IPS-NIHi11 (cell line): ENCODE measurements at places on chromosomes 6 and 20.

DNA sequence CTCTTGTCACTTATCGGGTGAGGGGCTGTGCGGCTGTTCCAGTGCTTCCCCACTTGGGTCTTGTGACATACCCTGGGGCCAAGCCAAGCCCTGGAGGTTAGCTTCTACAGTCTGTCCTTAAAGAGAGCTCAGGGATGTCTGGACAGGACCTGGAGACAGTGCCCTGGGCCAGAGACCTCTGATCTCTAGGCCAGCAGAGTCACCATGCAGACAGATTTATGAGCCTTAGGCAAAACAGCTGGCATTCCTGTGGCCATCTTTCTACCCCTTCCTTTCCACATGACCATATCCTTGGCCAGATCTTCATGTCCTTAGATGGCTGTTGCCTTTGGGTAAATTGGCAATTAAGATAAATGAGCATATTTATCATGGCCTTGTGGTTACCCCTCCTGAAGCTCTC, 678.6 kb downstream of the MAFB start:
- DNase-seq, result no peak

DNA sequence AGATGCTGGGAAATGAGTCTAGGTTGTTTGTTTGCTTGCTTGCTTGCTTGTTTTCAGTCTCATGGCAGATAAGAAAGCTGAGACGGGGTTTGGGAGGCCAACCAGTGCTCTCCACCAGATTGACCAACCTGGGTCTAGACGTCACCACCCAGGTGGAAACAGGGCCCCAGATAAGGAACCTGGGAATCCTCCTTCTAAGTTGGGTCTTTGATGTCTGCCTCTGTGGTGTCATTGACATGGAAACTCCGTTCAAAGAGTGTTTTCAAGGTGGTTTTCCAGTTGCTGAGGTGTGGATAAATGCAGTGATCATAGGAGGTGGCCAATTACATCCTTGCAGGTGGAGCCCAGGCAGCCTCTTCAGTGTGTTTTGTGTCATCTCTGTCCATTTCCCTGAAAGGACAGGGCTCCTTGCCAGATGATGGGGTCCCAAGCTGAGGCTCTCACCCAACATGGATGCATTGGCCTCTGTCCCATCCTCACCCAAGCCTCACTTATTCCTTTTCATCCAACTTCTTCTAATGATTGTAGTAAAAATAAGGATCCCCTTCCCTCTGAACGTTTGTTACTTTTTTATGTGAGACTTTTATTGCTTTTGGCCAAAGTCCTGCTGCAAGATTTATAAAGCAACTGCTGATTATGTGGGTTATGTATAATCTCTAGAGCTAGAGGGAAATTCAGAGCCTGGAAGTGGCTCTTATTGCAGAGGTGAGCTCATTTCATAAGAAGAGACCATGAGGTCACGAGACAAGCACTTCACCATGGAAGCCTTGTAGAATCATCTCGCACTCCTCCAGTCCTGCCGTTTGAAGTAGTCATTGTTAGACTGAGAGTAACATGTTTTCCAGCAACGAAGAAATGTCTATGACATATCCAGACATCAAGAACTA, 32.0 kb upstream of the SYNDIG1 start:
- no peak for DNase-seq

DNA sequence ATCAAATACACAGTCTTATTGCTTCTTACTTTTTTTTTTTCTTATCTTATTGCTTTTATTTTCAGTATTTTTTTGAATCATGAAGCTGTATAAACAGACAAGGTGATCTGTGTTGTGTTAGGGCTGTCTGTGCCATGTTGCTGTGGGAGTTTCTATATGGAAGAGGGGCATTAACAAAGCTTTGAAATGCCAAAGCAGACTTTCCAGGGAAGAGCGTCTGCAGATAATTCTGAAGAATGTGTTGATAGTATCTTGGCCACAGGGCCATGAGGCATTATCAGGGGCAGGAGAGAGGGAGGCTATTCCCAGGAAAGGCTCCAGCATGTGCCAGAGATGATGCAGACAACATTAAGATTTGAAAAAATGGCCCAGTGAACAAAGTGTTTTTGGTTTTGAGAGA, 354.5 kb downstream of the UTRN start:
- DNase-seq, result no peak

- no peak for DNase-seq
Observed at GRCh38 chr6:90294614-90294988, 2.0 kb downstream of the BACH2 start.

DNA sequence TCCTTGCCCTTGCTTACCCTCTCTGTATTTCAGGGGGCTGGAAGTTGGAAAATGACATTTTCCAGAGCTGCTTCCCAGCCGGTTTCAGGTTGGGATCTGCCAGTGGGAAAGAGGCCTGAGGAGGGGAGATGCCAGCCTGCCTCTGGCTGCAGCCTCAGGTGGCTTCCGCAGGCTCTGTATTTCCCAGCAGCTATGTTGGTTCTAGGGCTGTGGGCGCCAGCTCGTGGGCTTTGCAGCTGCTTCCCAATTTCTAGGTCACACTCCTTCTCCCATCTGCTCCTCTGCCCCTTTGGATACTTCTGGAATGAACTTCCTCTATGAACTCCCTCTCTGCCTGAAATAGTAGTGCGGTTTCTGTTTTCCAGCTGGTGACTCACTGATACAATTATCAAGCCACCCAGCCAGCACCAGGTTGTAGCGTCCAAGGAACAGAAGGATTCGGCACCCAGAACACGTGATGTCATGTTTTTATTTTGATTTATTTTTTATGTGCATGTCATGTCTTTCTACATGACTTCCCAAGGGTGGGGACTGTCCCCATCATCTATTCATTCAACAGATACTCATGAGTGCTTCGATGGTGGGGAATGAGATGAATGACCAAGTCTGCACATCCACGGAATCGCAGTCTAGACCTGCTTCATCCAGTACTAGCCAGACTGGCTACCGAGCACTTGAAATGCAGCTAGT, 38.0 kb downstream of the TGM2 start:
- DNase-seq, result no peak

- no peak for DNase-seq
Observed at GRCh38 chr6:106181664-106182418, 95.7 kb downstream of the PRDM1 start.

DNA sequence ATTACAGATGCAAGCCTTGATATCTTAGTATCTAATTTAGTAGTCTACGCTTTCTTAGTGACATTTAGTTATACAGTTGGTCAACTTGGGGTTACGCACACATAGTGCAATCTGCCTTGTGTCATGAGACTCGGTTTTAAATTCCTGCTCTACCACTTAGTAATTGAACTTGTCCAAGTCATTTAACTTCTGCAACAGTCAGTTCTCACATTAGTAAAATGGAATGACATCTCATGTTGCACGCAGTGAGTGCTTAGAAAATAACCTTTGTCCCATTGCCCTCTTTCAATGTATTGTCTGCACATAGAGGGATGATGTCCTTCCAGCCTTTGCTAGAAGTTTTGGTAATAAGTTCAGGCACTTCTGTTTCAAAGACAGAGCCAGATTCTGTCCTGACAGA, 48.6 kb downstream of the TMEM170B start:
- no peak for DNase-seq

DNA sequence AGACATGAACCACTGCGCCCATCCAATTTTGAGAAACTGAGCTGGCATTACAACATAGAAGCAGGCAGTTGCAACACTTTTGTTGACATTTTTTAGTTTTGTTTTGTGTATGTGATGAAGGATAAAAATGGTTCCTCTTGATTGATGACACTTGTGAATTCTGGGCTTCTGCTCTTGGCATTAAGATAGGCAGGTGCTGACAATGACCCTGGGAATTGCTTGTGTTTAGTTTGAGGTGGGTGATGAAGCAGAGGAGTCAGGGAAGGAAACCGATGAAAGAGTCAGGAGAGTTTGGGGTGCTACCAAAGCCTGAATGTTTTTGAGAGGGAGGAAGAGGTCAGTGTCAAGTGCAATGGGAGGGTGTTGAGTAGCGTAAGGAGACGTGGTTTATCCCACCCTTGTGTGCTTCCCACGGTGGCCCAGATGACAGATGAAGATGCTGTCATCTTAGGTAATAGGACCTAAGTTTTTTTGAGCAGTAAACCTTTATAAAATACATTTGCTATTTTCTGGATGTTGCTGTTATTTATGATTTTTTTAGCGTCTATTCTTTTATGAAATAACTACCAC, 19.4 kb downstream of the CDS2 start:
- no peak for DNase-seq

DNA sequence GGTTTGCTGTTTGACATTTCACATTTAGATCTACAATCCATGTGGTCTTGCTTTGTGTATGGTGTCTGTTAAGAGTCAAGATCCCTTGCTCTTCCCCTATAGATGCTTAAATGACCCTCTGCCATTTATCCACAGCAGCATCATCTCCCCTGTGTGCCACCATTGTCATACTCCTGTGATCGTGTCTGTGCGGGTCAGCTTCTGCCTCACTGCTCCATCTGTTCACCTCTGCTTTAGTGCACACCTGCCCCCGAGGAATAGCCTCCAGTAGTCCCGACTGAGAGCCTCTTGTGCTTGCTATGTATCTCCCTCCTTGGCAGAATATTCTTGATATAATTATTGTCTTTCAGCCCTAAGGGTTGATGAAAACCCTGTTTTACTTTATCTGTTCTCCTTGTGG, 551.2 kb downstream of the CDH26 start:
- no peak for DNase-seq

GRCh38 chr20:33518071-33518470, 28.2 kb downstream of the CBFA2T2 start:
- no peak for DNase-seq
